ENCODE measurements at places on chromosomes 2 and 18. TPM values are rescaled to one million over a fixed set of nuclear protein-coding genes. Genes with fewer than 3 reads are reported as not detected.

Gene CFAP221
- total RNA-seq, result not detected

Gene SULT1C2
- 0.70 TPM for total RNA-seq

Gene DPP10
- 0.64 TPM for total RNA-seq

Gene ERICH2
- total RNA-seq, result 1.1 TPM

Gene AGXT
- not detected for total RNA-seq

Gene GRHL1
- total RNA-seq, result 0.25 TPM

Gene RFTN2
- total RNA-seq, result 1.5 TPM

Gene PDE11A
- total RNA-seq, result 0.60 TPM

Gene KCNE4
- 2.4 TPM for total RNA-seq

Gene TRIM43
- total RNA-seq, result not detected

Gene DQX1
- total RNA-seq, result not detected

Gene DTNB
- total RNA-seq, result 5.9 TPM

Gene ST8SIA5
- total RNA-seq, result 0.48 TPM

Gene CCDC74A
- 25.7 TPM for total RNA-seq

Gene UGT1A10
- not detected for total RNA-seq

Gene TUBA4B
- total RNA-seq, result not detected

Gene PCARE
- total RNA-seq, result not detected

Gene CCBE1
- total RNA-seq, result not detected
